Cardiac ventricle fibroblast (primary cell): ENCODE measurements at places on chromosomes 12 and 14. TPM values are rescaled to one million over a fixed set of nuclear protein-coding genes. Genes with fewer than 3 reads are reported as not detected.

Gene BHLHE41
- 2.4 and 4.9 TPM in 2 replicates for total RNA-seq

Gene ADCY4
- total RNA-seq, result 0.94 and 2.1 TPM in 2 replicates

Gene PTGER2
- 5.6 and 7.1 TPM in 2 replicates for total RNA-seq

Gene TSPAN11
- total RNA-seq, result 0.44 and 2.1 TPM in 2 replicates

Gene SLC25A21
- 0.44 TPM in 1 of 2 replicates, not detected in the other for total RNA-seq

Gene TPI1
- 800 and 891 TPM in 2 replicates for total RNA-seq

Gene TTC6
- total RNA-seq, result 0.06 TPM in 1 of 2 replicates, not detected in the other

Gene WASHC3
- 65.0 and 68.6 TPM in 2 replicates for total RNA-seq

Gene PLCZ1
- not detected in 2 replicates for total RNA-seq

Gene SMIM41
- total RNA-seq, result not detected in 2 replicates

Gene KRT86
- total RNA-seq, result not detected in 2 replicates

Gene KRT85
- not detected in 2 replicates for total RNA-seq

Gene CMAS
- total RNA-seq, result 16.2 and 18.2 TPM in 2 replicates

Gene GLIPR1L2
- total RNA-seq, result 1.3 and 3.3 TPM in 2 replicates

Gene RNASE4
- 100.0 and 133 TPM in 2 replicates for total RNA-seq

Gene GATC
- total RNA-seq, result 15.5 and 15.8 TPM in 2 replicates

Gene ERBB3
- 0.39 TPM in 1 of 2 replicates, not detected in the other for total RNA-seq

Gene ZDHHC22
- total RNA-seq, result not detected in 2 replicates

Gene HOTAIR
- not detected in 2 replicates for total RNA-seq

Gene KERA
- 0.20 TPM in 1 of 2 replicates, not detected in the other for total RNA-seq

Gene SERPINA12
- not detected in 2 replicates for total RNA-seq

Gene SCN8A
- 0.12 TPM in 1 of 2 replicates, not detected in the other for total RNA-seq

Gene SYCP3
- total RNA-seq, result not detected in 2 replicates

Gene CLEC14A
- 57.4 and 60.1 TPM in 2 replicates for total RNA-seq

Gene TMPRSS12
- not detected in 2 replicates for total RNA-seq

Gene TTC9
- total RNA-seq, result 0.05 and 0.12 TPM in 2 replicates

Gene NRIP2
- 0.56 and 3.7 TPM in 2 replicates for total RNA-seq

Gene PLEK2
- 0.94 TPM in 1 of 2 replicates, not detected in the other for total RNA-seq

Gene MYH6
- not detected in 2 replicates for total RNA-seq

Gene RPL10L
- total RNA-seq, result not detected in 2 replicates

Gene LTA4H
- total RNA-seq, result 74.5 and 75.1 TPM in 2 replicates

Gene SLC16A7
- 7.9 and 10.7 TPM in 2 replicates for total RNA-seq

Gene PPM1H
- 1.7 and 2.7 TPM in 2 replicates for total RNA-seq

Gene PRPH
- 0.73 TPM in 1 of 2 replicates, not detected in the other for total RNA-seq

Gene GPRC5D
- not detected in 2 replicates for total RNA-seq

Gene OTOGL
- total RNA-seq, result 0.15 and 0.31 TPM in 2 replicates

Gene FGF23
- not detected in 2 replicates for total RNA-seq

Gene SLC38A4
- 0.05 and 0.12 TPM in 2 replicates for total RNA-seq

Gene DAO
- total RNA-seq, result not detected in 2 replicates

Gene RERGL
- not detected in 2 replicates for total RNA-seq

Gene CELA1
- not detected in 2 replicates for total RNA-seq

Gene ST8SIA1
- total RNA-seq, result 4.0 and 5.2 TPM in 2 replicates

Gene SNRPF
- total RNA-seq, result 6.2 and 7.3 TPM in 2 replicates

Gene PTHLH
- 0.20 and 0.56 TPM in 2 replicates for total RNA-seq

Gene DEPDC4
- total RNA-seq, result not detected in 2 replicates

Gene CCDC197
- total RNA-seq, result not detected in 2 replicates

Gene SRRM4
- not detected in 2 replicates for total RNA-seq

Gene GPR65
- 0.06 and 0.10 TPM in 2 replicates for total RNA-seq

Gene NOVA1
- 7.4 and 17.1 TPM in 2 replicates for total RNA-seq

Gene CEP170B
- total RNA-seq, result 10.3 and 12.1 TPM in 2 replicates

Gene SPIC
- not detected in 2 replicates for total RNA-seq

Gene SLC7A8
- total RNA-seq, result 11.2 and 13.9 TPM in 2 replicates

Gene WNT1
- not detected in 2 replicates for total RNA-seq

Gene SYNDIG1L
- total RNA-seq, result not detected in 2 replicates

Gene PTGDR
- 0.29 and 0.37 TPM in 2 replicates for total RNA-seq

Gene KRT73
- not detected in 2 replicates for total RNA-seq

Gene SERPINA6
- 3.5 TPM in 1 of 2 replicates, not detected in the other for total RNA-seq

Gene SMCO3
- 0.24 and 0.81 TPM in 2 replicates for total RNA-seq
